ENCODE measurements at places on chromosomes 4 and X. TPM values are rescaled to one million over a fixed set of nuclear protein-coding genes. Genes with fewer than 3 reads are reported as not detected.

The GYPA gene
- total RNA-seq = not detected

The PPP1R3F gene
- 5.6 TPM for total RNA-seq

The TMEM192 gene
- total RNA-seq = 6.8 TPM

The UCP1 gene
- total RNA-seq = not detected

The DIAPH2 gene
- 15.5 TPM for total RNA-seq

The MID1 gene
- 16.4 TPM for total RNA-seq

The TMSB15C gene
- total RNA-seq = 5.2 TPM

The MEPE gene
- total RNA-seq = not detected

The MAGEA9B gene
- under 0.01 TPM for total RNA-seq

The ODAPH gene
- total RNA-seq = not detected

The LONRF3 gene
- 0.43 TPM for total RNA-seq

The S100P gene
- not detected for total RNA-seq

The KIAA1210 gene
- total RNA-seq = not detected

The AWAT2 gene
- total RNA-seq = not detected

The CACNA1F gene
- total RNA-seq = not detected

The SMPX gene
- total RNA-seq = not detected

The SCRG1 gene
- under 0.01 TPM for total RNA-seq

The FAM9C gene
- total RNA-seq = under 0.01 TPM

The PNMA6A gene
- total RNA-seq = 0.43 TPM

The GLOD5 gene
- total RNA-seq = not detected

The EDA2R gene
- total RNA-seq = 8.1 TPM

The APBB2 gene
- 96.3 TPM for total RNA-seq

The PPEF1 gene
- total RNA-seq = not detected

The ASB11 gene
- total RNA-seq = not detected

The CFI gene
- total RNA-seq = 18.4 TPM

The SSX2 gene
- total RNA-seq = not detected

The LUZP4 gene
- total RNA-seq = not detected

The GCNA gene
- total RNA-seq = 2.6 TPM

The PPP2R2C gene
- not detected for total RNA-seq

The TMEM184C gene
- total RNA-seq = 27.7 TPM

The PRSS48 gene
- not detected for total RNA-seq

The GAGE1 gene
- not detected for total RNA-seq
